ENCODE measurements at places on chromosomes 4 and X.

DNA sequence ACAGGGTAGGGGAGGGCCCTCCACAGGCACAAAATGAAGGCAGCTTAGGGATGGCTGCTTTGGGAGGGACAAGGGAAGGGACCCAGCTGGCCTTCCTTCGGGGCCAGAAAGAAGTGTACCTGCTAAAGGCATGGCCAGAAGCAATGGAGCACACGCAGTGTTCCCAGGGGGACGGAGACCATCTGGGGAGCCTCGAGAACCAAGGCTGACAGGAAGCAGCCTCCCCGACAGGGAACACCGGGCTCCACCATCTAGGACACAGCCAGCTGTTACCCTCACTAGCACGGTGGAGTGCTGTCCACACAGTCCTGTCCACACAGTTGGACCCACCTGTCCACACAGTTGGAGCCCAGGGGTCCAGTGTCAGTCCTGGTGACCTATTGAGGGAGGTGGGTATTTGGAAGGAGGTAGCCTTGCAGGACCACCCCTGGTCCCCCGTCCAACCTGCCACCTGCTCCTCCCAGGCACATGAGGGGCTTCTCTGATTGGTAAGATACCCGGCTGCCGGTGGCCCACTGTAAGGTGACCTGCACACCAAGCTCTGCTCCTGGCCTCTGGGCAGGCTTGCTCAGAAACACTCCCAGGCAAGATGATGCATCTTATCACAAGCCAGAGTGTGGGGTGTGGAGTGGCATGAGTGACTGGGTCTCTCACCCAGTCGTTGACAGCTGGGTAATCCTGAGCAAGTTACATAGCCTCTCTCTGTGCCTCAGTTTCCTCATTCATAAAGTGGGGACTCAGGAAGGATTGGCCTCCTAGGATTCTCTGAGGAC, 20.5 kb upstream of the AFAP1 start:
- DNase-seq = no peak

GRCh38 chrX:75603833-75604232, 81.0 kb upstream of the ZDHHC15 start:
- DNase-seq = no peak

- DNase-seq = no peak
These were observed 599.5 kb downstream of the FSTL5 start for GRCh38 chr4:161564230-161564834.

DNA sequence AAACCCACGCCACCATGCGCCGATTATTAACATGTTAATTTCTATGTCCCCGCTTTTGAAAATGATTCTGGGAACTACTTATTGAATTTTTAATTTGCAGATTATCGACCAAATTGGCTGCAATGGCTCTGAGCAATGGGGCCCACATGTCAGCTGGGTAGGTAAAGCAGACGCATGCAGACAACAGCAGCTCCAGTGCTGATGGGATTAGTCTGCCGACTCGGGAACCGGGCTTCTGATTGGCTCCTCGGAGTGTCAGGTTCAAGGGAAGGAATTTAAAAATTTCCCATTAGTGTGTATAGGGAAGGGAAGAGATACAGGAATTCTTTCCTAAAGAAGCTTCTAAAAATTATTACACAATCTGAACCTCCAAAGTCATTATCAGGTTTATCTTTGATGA, 77.4 kb upstream of the PPARGC1A start:
- DNase-seq = no peak

- no peak for DNase-seq
These were observed 18.8 kb downstream of the RGS12 start for GRCh38 chr4:3311489-3312171.

GRCh38 chr4:190018201-190018920, 8.7 kb downstream of the FRG2 start:
- no peak for DNase-seq

DNA sequence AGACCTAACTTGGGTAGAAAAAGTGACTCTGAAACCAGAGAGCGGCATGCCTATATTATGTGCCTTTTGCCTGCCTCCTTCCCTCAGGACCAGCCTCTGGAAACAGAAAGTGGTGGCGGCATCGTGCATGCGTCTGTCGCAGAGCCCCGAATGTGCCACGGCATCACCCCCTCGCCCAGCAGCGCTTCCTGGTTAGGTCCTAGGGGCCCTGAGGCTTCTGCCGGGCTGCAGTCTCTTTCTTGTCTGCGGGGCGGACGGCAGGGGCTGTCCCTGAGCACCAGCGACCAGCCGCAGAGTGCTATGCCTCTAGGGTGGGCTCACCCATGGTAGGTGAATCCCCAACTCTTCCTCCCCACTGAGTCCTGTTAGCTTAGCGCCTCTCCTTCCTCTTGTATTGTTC, 68.7 kb downstream of the VSIG4 start:
- no peak for DNase-seq

- DNase-seq = no peak
These were observed 11.4 kb downstream of the ASIC5 start for GRCh38 chr4:155854582-155855226.

DNA sequence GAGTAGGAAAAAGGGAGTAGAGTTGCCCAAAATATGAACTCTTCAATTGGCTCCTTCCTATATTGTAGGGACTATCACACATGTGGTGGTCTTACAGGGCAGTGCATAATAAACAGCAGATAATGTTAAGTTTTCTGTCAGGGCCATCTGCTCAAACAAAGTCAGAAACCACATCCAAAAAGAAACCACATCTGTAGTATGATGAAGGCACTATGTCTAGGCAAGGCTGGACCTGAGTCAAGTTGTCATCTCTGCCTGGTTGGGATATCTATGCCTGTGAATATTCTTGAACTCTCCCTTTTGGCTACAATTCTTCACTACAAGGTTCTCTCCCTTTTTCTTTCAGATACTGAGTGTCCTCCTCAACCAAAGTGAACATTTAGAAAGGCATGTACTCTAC, 109.4 kb upstream of the C1GALT1C1 start:
- no peak for DNase-seq

- DNase-seq = no peak
These were observed 45.1 kb downstream of the CHM start for GRCh38 chrX:86002076-86002896.

All from stimulated activated CD4-positive, alpha-beta T cell treated with anti-CD3 and anti-CD28 coated beads, Interleukin-1b, Interleukin-23, amount 100 ng/mL, for 1 hour (primary cell).